HL-60 (cell line): ENCODE measurements at places on chromosomes 11 and 22.

GRCh38 chr11:96038046-96038445, 114.1 kb upstream of the MTMR2 start:
- no peak for DNase-seq

GRCh38 chr11:15493921-15494620, 379.3 kb downstream of the INSC start:
- DNase-seq: no peak

DNA sequence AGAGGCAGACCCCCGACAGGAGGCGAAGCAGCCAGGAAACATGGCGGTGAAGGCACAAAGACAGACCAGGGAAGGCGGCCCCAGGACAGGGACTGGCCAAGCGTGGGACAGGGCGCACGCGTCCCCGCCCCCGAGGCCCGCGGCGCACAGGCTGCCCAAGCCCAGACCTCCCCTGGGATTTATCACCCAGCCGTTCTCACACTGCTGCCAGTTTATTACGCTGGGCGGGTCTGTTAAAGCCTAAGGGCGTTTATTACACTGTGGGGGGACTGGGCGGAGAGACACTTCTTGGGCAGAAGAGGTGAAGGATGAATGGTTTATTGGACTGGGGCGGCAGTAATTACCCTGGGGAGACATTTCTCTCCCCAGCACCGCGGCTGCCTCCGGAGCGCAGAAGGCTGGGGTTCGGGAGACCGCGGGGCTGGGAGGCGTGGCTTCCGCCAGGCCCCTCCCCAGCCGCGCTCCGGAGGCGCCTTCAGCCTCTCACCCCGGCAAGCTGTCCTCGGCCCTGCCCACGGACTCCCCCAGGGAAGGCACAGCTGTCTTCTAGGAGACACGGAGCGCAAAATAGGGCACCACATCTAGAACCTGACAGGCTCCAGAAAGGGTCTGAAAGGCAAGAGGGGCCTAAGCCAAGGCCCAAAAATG, 47.1 kb downstream of the SLC22A12 start:
- no peak for DNase-seq

DNA sequence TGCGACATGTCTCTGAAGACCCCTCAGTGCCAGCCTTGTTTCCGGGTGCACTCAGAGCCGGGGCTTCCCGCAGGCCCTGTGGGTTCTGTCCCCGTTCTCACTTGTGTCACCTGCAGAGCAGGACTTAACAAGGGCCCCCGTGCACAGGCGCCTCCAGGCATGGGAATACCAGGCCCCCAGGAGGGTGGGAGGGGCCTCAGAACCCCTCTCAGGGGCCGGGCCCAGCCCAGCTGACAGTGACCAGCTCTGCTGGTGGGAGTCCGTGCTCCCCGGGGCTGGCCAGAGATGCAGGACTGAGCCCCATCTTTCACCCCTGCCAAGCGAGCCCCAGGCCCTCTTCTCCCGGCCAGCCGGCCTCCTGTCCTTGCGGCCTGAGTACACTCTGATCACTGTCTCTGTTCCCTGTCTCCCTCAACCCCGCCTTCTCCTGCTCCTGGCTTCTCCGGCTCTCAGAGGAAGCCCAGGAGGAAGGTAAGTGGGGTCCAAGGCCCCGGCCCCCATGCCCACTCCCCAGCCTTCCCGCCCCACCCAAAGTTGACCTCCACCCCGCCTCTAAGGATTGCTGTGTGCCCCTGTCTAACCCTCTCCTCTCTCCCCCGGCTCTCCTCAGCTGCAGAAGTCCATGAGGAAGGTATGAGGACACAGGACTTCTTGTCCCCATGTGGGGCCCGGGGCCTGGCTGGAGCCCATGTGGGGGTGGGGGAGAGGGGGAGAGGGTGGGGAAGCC, 5.3 kb downstream of the TNNT3 start:
- no peak for DNase-seq

DNA sequence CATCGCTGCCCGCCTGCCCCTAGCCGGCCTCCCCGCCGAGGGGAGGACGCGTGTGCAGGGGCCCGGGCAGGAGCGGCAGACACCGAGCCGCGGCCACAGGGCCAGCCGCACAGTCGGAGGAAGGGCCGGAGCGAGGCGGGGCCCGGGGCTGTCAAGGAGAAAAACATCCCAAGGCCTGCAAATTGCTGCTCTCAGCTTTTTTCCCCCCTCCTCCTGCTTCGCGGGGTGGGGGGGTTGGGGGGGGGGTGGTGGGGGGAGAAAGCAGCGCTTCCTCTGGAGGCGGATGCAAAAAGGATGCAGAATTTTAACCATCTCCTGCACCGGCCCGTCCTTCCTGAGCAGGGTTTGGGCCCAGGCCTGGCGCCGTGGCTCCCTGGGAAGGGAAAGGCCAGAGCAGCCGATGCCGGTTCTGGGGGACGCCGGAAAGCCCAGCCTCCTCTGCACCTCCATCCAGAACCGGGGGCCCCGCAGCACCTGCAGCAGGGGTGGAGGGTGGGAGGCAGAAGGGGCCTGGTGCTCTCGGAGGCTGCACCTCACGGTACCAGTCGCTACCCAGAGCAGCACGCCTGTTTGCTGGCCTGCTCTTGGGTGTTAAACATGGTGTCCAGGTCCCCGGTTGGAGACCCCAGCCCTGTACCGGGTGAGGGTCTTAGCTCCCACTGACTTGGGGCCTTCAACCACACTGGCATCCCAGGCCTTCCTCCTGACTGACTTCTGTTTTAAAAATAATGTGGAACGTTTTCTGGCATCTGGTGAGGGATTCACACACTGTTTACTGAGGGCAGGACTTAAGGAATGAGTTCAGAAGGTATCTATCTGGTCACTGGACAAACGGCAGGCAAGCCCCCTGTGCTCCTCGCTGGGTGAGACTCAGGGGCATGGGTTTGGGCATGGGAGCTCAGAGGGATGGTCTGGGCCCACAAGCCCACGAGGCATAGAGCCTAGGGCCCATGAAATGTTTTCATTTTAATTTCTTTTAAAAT, 77.4 kb upstream of the WNT7B start:
- no peak for DNase-seq

- no peak for DNase-seq
Measured at GRCh38 chr11:62547691-62548281, 1.2 kb upstream of the AHNAK start.

DNA sequence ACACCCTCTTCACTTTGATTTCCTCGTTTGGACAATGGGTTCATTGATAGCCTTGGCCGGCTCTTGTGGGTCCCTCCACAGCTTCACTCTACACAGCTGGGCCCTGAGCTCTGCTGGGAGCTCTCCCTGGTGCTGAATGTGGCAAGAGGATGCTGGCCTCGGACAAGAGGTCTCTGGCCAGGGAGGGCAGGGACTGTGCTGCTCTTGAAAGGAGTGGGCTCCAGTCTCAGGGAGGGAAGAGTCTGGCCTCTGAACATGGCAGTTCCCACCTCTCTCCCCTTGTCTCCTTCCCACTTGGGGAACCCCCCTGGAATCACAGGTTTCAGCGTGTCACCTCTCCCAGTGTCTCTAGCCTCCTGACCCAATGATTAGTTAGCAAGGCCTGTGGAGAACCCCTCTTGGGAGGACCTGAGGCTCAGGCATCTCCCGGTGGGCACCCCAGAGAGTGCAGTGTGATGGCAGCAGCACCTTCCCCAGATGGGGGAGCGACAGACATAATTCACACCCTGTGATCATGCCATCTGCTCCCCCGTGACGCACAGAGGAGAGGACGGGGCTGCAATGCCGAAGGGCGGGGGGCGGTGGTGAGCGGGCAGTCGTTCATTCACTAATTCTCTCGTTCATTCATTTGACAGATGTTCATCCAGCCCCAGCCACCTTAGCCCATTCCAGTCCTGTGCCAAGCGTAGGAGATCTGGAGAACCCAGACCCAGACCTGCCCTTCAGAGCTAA, 2.8 kb upstream of the CABP7 start:
- DNase-seq: peak; percentile 50

DNA sequence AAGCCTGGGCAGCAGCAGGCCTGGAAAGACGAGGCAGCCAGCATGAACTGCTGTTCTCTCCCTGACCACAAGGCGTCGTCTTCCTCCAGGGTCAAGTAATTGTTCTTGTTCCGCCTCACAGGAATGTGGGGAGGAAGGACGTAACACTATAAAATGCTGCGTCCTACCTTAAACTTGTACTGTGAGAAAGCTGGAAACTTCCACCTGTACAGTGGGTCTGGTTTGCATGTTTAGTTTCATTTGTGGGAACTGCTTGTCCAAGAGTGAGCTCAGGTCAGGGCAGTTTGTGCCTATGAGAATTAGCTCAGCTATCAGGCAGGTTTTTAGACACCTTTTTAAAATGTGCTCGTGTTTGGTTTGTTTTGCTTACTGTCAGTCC, 55.2 kb downstream of the PANX1 start:
- no peak for DNase-seq

DNA sequence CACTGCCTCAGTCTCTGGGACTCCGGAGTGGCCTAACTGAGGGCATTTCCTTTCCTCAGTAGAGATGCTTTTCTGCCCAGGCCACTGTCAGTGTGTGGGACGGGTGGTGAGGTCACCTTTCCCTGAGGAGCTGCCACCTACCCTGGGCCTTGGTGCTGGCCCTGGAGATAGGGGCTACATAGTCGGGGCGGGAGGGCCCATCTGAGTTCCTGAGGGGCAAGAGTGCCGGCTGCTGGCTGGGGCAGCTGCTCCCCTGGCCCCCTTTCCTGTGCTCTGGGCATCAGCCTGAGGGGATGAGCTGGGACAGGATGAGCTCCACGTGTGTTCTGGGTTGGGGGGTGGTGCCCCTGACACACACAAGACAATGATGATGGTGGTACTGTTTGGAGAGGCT, 5.4 kb downstream of the KCNC1 start:
- DNase-seq: no peak

GRCh38 chr11:107957109-107957588, 28.9 kb downstream of the RAB39A start:
- no peak for DNase-seq

DNA sequence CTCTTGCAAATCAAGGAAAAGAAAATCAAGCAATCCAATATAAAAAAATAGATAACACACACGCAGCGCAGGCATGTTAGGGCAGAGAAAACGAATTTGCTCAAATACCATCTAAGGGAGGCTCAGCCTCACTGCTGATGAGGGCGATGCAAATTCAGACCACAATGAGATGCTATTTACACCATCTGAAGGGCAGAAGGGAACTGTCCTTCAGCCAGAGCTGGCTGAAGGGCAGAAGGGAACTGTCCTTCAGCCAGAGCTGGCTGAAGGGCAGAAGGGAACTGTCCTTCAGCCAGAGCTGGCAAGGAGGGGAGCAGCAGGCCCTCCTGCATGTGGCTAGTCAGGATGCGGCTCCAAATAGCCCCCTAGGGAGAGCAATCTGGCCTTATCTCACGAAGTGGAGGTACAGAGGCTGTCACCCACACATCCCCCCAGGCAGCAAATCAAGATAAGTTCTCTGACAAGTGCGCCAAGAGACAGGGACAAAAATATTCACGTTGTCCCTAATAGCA, 7.6 kb upstream of the SLC39A13 start:
- DNase-seq: no peak

DNA sequence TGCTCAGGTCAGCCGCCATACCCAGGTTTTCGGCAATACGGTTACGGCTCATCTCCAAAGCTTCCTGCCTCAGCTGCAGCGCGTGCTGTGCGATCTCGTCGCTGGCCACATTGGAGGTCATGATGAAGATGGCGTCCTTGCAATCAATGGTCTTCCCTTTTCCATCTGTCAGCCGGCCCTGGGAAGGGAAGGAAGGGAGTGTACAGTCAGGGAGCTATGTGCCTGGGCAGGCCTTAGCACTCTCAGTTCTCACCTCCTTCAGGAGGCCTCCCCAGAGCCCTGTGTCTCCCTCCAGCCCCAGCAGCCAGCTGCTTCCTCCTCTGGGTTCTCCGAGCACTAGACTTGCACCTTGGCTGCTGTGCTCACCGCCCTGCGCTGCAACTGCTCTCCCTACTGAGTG, 51.5 kb upstream of the PHOX2A start:
- DNase-seq: no peak

DNA sequence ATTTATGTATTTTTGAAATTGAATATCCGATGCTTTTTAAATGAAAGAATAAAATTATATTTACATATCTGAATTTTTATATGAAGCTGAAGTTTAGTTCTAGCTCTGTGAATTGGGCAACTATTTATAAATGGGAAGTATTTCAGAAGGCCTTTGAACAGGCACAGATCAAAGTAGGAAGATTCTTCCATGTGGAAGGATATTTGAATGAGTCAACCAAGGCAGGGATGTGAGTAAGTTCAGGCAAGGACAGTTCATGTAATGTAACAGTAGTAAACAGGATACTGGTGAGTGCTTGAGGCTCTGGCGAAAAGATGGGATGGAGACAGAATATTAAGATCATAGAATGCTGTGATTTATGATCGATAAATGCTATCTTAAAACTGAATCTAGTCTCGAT, 417.8 kb upstream of the CCDC179 start:
- DNase-seq: no peak

DNA sequence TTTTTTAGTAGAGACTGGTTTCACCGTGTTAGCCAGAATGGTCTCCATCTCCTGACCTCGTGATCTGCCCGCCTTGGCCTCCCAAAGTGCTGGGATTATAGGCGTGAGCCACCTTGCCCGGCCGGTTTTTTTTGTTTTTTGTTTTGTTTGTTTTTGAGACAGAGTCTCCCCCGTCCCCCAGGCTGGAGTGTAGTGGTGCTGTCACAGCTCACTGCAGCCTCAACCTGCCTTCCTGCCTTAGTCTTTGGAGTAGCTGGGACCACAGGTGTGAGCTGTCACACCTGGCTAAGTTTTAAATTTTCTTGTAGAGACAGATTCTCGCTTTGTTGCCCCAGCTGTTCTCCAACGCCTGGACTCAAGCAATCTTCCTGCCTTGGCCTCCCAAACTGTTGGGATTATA, 3.2 kb downstream of the PPIL2 start:
- no peak for DNase-seq

DNA sequence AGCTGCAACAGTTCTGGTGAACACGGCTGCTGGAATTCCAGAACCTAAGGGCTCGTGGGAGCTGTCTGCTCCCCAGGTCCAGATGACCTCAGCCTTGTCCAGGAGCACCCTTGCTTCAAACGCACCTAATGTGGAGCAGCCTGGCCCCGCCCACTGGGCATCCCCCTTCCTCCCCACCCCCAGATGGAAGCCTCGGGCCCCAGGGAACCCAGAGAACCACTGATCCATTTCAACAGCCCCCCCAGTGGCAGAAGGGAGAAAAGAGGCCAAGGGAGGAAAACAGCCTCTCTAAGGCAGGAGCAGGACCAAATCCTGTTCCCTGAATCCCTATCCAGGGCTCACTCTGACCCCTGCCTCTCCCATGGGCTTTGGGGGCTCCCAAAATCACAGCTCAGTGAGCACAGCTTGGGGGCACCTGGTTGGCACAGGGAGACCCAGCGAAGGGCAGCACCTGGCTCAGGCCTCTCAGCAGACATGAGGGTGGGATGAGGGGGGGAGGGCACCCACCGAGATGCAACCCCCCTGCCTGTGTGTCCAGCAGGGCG, 1.2 kb downstream of the CYTH4 start:
- no peak for DNase-seq

- no peak for DNase-seq
Measured at GRCh38 chr11:130776061-130776419, 140.2 kb downstream of the SNX19 start.

DNA sequence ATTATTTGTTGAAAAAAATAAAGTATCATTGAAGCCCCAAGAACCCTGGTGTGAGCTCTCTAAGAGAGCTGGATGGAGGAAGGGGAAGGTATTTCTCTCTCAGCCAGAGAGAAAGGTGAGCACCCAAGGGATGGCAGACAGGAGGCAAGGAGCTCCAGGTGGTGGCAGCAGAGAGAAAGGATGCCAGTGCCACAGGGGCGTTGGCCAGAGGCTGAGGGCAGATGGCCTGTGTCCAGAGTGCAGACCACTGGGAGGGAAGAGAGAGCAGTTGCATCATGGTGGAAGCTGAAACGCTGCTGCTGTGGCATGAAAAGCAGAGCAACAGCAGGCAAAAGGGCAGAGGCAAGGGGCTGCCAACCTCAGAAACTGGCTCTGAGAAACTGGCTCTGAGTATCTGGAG, 8.5 kb downstream of the SPON1 start:
- no peak for DNase-seq

GRCh38 chr11:592501-592900, 16.2 kb downstream of the PHRF1 start:
- DNase-seq: no peak
